ENCODE measurements at places on chromosomes 3 and 15.

GRCh38 chr3:59052803-59053411 lies 3.1 kb upstream of the CFAP20DC start:
- no peak for DNase-seq

DNA sequence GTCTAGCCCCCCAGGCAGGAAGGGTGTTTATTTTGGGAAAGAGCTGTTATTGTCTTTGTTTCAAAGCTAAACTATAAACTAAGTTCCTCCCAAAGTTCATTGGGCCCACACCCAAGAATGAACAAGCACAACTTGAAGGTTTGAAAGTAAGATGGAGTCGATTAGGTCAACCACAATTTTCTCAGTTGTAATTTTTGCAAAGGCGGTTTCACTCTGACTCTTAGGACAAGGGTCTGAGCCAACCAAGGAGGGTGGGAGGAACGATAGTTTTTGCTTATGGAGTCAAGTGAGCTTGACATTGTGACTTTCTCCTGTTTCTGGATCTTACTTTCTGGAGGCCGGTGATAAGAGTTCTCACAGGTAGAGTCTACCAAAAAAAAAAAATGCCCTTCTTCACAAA lies 5.8 kb upstream of the ZNF770 start:
- no peak for DNase-seq

DNA sequence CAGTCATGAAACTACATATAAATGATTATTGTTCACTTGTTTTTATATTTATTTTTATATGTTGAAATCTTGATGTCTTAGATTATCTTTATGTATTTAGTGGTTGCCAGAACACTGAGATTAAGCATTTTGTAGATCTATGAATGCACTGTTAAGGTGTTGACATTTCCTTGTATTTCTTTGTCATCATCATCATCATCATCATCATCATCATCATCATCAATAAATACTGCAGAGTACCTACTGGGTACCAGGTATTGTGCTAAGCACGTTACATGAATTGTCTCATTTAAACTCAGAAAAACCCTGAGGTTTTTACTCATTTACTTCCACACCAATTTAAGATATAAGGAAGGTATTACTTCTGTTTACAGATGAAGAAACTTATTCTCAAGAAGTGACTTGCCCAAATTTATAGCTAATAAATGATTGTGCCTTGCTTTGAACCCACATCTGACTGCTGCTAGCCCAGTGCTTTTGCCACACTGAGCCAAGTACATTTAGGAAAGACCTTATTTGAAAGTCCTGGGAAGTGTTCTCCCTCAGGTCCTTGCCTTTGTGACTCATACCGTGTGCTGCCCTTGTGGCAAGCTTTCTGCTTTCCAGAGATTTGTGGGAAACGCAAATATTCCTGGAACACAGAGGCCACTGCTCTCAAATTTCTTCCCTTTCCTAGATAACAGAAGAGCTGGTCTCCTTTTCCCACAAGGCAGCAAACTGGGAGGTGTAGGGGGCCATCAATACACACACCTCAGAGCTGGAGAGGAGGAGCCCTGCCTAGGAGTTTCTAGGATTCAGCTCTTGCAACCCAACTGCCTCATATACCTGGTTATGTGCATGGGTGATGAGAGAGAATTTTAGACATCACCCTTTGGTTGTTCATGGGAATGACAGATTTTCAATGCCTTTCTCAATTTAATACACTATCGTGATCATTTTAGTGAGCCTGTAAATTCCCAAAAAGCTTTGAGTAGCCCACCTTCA lies 115.4 kb upstream of the C15orf61 start:
- no peak for DNase-seq

- no peak for DNase-seq
These were observed 35.7 kb upstream of the UBL7 start for GRCh38 chr15:74496648-74497047.

GRCh38 chr3:29451920-29452319 lies 171.0 kb downstream of the RBMS3 start:
- DNase-seq: no peak

DNA sequence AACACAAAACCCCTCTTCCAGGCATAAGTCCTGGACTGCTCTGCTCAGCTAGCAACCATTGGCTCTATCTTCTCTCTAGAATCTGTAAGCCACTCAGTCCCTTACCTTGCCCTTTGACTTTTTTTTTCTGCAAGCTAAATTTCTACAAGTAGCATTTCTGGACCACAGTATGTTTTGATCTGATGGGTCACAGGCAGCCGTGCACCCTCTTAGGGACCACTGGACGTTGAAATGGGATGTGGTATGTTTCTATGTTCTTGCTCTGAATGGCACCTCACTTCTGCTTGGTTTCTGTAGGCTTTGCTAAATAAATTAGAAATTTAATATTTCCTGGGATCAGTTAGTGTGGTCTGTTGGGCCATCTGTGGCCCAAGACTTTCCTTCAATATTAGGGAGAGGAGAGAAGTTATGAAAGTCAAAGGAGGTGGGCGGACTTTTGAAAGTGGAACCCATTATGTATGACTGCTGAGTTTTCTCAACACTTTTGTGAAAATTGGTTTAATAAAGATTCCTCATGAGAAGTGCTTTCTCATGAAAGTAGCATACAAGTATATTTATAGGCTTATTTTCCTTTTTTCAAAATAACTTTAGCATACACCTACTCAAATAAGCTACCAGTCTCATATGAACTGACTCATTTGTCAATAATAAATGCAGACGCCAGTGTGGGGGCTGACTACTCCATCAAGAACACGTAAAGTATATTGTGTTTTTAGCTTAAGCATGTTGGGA lies 18.4 kb upstream of the TIPARP start:
- no peak for DNase-seq

DNA sequence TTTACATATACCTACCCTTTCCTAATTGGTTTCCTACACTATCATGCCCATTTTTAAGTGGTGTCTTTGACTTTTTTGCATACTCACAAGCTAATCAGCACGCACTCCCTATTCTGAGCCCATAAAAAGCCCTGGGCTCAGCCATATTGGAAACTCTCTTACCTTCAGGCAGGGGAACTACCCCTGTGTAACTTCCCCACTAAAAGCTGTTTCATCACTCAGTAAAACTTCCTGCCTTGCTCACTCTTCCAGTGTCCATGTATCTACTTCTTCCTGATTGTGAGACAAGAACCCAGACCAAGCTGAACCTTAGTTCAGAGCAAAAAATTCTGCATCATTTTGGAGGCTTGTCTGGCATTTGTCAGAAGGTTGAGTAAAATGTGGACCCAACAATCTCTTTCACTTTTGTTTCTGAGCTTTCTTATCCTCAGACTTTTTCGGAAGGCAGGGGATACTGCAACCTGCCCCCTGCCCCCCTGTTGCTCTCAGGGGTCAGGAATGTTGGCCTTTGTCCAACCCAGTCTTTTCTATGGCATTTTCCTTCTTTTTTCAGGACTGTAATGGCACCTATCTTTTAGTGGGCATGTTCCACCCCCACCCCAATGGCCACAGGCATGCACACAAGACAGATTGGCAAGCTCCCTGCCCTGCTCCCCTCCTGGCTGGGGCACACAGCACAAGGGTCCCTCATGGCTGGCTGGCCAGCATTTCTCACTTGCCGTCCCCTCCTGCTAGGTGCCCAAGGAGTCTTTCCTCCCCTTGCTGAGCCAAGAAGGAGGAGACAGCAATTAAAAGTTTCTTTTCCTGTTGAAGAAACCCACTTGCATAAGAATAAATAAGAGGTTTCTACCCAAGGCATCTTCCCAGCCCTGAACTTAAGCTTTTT lies 26.3 kb upstream of the TMEM45A start:
- DNase-seq: no peak

DNA sequence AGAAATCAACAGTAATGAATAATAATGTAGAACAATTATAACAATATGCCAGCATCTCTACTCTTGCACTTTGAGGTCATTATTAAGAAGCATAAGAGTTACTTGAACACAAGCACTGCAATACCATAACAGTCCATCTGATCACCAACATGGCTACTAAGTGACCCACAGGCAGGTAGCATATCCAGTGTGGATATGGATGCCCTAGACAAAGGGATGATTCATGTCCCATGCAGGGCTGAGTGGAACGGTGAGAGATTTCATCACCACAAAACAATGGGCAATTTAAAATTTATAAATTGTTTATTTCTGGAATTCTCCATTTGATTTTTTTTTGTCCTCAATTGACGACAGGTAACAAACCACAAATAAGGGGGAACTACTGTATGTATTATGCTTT lies 107.7 kb upstream of the TSC22D2 start:
- DNase-seq: no peak

Measured in cortex of kidney (tissue), 1 donor.